ENCODE measurements at places on chromosomes 16 and 17. TPM values are rescaled to one million over a fixed set of nuclear protein-coding genes. Genes with fewer than 3 reads are reported as not detected.

DNA sequence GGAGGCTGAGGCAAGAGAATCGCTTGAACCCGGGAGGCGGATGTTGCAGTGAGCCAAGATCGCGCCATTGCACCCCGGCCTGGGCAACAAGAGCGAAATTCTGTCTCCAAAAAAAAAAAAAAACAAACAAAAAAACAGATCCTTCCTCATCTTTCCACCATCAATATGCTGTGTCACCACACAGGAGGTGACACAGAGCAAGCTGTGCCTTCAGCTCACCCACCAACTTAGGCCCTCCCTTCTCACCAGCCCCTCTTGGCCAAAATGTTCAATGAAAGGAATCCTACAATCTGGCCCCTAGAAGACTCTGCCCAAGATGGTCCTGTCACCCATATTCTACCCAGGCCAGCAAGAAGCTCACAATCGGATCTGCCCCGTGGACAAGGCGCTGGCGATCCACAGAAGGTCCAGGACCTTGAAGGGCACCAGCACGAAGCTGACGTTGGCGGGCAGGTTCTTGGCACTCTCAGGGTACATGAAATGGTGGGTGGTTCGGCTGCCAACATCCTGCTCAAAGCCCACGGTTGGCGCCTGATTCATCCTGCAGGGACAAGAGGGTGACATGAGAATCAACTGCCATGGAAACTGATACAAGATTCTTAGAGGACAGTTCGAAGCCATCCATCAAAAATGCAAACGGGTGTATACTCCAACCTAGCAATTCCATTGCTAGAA, 41.4 kb downstream of the DDX19A start:
- H3K27me3 ChIP-seq = no peaks in the 10 kb centered on the region
- no peak overlapping the region for H3K27ac ChIP-seq
- no peak for DNase-seq
- H3K36me3 ChIP-seq = peaks cover 19% of the 10 kb centered on the region
- no peak overlapping the region for H3K4me3 ChIP-seq

GRCh38 chr17:68851890-68852289, 103.3 kb downstream of the ABCA8 start:
- H3K4me3 ChIP-seq = no peak overlapping the region
- no peak for DNase-seq
- no peak overlapping the region for H3K27ac ChIP-seq
- H3K27me3 ChIP-seq = no peaks in the 10 kb centered on the region

DNA sequence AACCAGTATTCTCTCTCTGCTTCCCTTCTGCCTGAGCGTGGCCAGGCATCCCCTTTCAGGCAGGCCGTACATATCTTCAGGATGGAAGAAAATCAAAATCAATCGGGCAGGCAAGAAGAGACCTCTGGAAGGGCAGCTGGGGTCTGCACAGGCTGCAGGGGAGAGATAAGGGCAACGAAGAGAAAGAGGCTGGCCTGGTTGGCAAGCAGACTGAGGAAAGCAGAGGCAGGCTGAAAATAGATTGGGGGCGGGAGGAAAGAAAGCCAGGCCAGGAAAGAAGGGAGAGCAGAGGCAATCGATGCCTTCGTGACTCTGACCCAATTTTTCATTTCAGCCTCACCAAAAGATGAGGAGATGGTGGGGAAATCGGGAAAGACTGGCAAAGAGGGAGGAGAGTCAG, 18.1 kb downstream of the PIPOX start:
- no peaks in the 10 kb centered on the region for H3K36me3 ChIP-seq
- H3K27me3 ChIP-seq = no peaks in the 10 kb centered on the region

DNA sequence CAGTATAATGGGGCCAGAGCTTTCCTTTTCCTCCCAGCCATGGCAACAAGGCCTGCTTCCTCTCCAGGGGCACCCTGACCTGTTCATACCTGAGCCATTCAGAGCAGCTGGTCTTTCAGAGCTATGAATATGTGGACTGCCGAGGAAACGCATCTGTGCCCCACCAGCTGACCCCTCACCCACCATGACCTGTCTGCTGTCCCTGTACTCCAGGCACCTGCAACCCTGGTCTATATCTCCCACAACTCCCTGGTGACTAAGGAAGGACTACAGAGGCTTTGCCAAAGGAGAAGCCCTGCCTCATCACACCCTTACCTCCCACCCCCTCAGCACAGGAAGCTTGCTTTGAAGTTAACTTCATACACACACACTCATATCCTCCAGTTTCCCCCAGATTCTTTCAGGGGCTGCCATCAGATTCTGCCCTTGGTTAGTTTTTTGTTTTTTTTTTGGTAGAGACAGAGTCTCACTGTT, 6.0 kb downstream of the TMEM106A start:
- no peak for DNase-seq
- H3K4me1 ChIP-seq = peaks cover 5% of the 10 kb centered on the region
- no peaks in the 10 kb centered on the region for H3K27me3 ChIP-seq
- H3K4me3 ChIP-seq = no peak overlapping the region
- no peak overlapping the region for H3K27ac ChIP-seq

DNA sequence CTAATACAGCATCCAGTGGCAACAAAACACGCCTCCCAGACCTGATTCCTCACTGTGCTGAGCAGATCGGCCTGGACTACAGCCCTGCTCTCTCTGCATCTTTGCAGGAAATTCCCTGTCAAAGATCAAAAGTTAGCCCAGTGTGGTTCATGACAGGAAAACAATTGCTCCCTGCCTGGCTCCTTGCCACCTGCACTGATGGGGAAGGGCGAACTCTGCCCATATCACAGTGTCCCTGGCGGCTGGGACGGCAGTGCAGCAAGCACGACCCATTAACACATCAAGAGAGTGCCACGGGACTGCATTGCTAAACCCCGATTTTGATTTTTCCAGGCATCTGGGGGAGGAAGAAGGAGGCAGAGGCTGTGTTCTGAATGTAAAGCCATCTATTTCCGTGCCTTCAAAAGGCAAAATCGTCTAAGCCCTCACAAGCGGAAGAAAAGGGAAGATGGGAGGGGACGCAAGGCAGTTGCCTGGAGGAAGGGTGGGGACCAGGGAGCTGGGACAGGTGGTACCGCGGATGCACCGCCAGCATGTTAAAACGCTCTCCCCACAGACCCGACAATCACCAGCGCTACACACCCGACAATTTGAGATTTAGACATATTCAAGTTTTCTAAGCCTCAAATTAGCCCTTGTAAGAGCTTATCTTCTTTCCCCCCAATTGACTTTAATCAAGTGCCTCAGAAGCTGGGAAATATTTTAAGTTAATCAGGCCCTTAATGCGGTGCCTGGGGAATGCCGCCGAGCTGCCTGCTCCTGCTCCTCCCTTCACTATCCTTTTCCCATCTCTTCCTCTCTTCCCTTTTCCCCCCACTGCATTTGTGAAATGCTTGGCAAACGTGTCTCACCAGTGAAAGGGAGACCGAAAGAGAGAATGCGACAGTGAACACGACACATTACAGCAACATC, 238.8 kb upstream of the CDH5 start:
- no peaks in the 10 kb centered on the region for H3K36me3 ChIP-seq
- H3K27ac ChIP-seq = no peak overlapping the region

DNA sequence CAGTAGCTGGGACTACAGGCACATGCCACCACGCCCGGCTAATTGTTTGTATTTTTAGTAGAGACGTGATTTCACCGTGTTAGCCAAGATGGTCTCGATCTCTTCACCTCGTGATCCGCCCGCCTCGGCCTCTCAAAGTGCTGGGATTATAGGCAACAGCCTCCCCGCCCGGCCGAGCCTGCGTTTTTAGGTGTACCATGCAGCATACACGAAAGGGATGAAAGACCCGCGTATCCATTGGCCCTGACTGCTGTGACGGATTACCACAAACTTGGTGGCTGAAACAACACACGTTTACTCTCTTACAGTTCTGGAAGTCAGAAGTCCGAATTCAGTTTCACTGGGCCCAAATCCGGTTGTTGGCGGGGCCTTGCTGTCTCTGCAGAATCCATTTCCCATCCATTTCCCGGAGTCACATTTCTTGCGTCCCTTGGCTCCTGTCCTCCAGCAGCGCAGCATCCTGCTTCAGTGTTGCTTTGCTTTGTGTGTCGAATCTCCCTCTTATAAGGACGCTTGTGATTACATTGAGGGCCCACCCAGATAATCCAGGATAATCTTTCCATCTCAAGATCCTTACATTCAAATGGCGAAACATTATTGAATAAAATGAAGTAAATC, 8.3 kb upstream of the GUCY2D start:
- H3K27me3 ChIP-seq = no peaks in the 10 kb centered on the region
- no peaks in the 10 kb centered on the region for H3K36me3 ChIP-seq
- no peak overlapping the region for H3K27ac ChIP-seq
- no peak overlapping the region for H3K4me3 ChIP-seq
- H3K4me1 ChIP-seq = peaks cover 10% of the 10 kb centered on the region

- no peaks in the 10 kb centered on the region for H3K27me3 ChIP-seq
- no peaks in the 10 kb centered on the region for H3K36me3 ChIP-seq
- H3K4me3 ChIP-seq = peak within 1 kb of the TSS; percentile 69
- DNase-seq = peak; percentile 60
Measured at GRCh38 chr17:69414408-69415274, at the start of gene MAP2K6. Gene MAP2K6, plus strand, starts transcription at chr17:69414697. Its CDS starts 288 bp downstream, at chr17:69414985.

DNA sequence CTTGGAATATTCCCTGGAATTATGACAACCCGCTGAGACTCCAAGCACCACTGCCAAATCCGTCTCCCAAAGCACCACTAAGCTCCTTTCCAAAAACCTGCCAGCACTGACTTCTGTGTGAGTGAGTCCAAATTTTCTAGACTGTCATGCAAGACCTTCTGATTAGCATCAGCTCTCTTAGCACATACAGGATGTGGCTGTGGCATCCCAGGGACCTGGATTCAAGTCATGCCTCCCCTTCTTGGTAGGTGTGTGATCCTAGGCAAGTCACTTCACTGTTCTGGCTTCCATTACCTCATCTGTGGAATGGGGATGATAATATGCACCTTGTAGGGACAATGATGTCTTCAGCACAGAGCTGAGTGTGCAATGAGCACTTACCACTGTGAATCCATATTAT, 38.3 kb upstream of the USP7 start:
- no peaks in the 10 kb centered on the region for H3K27me3 ChIP-seq
- H3K4me1 ChIP-seq = no peaks in the 10 kb centered on the region
- no peak overlapping the region for H3K4me3 ChIP-seq
- H3K27ac ChIP-seq = no peak overlapping the region
- H3K36me3 ChIP-seq = no peaks in the 10 kb centered on the region

GRCh38 chr16:87976665-87977064, 25.4 kb downstream of the BANP start:
- no peak overlapping the region for H3K27ac ChIP-seq
- peaks cover 2% of the 10 kb centered on the region for H3K36me3 ChIP-seq
- H3K4me1 ChIP-seq = no peaks in the 10 kb centered on the region
- no peak for DNase-seq
- H3K4me3 ChIP-seq = no peak overlapping the region

The ITGA3 gene
- total RNA-seq = 12.5 TPM

The SYNRG gene
- total RNA-seq = 40.4 TPM

The TAT gene
- total RNA-seq = 0.44 TPM

The PRRT2 gene
- 0.35 TPM for total RNA-seq

The CCL4L2 gene
- 11.1 TPM for total RNA-seq

The SLC16A13 gene
- total RNA-seq = 11.9 TPM

All from GM12878 (cell line).